A172 (cell line): ENCODE measurements at places on chromosomes 6 and 20. TPM values are rescaled to one million over a fixed set of nuclear protein-coding genes. Genes with fewer than 3 reads are reported as not detected.

PLTP gene
- 2.1 and 3.9 TPM in 2 replicates for total RNA-seq

BMP5 gene
- 0.17 TPM in 1 of 2 replicates, not detected in the other for total RNA-seq

TOX2 gene
- 1.2 and 3.7 TPM in 2 replicates for total RNA-seq

PNLDC1 gene
- not detected in 2 replicates for total RNA-seq

WFDC10B gene
- 0.98 TPM in 1 of 2 replicates, not detected in the other for total RNA-seq

MAPK13 gene
- 0.34 and 0.46 TPM in 2 replicates for total RNA-seq

PRDM13 gene
- not detected in 2 replicates for total RNA-seq

RGS17 gene
- total RNA-seq = 2.9 and 6.5 TPM in 2 replicates

STMND1 gene
- 0.22 TPM in 1 of 2 replicates, not detected in the other for total RNA-seq

HCRTR2 gene
- total RNA-seq = not detected in 2 replicates

- DNase-seq = peak; percentile 40
Observed at GRCh38 chr20:46060301-46060881, 29.4 kb downstream of the NCOA5 start.

DNA sequence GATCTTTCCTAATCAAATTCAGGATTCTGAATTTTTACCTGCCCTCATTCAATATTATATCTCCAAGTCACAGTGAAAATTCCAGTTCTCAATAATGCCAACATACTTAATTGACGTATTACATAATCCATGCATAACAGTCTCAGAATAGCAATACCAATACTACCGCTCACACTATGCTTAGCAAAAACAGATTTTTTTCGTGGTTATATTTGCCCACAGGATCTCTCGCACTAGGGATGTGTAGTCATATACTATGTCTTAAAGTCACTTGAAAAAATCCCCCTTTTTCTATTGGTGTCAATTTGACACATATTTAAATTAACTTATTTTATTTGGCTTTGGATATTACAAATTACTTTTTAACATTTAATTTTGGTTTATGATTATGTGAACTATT lies 323.1 kb upstream of the SLC35B3 start:
- DNase-seq = no peak

DNA sequence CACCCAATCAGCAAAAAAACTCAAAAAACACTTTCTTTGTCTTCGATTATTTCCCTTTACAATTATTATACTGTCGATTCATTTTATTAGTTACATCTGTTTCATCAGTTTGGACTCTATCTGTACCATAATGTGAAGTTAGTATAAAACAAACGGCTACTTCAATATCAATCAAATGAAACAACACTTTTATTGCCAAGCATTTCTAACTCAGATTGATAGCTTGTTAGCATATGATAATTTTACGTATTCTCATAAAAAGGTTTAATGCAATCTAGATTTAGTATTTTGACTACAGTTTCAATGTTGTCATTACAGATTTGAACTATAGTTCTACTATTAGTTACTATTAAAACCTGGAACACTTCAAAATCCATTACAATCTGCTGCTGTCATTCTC lies 149.3 kb downstream of the PTPRK start:
- no peak for DNase-seq

GRCh38 chr6:37555040-37555781 lies 55.5 kb upstream of the CCDC167 start:
- no peak for DNase-seq

GRCh38 chr20:50528804-50529351 lies 18.7 kb downstream of the PTPN1 start:
- no peak for DNase-seq

GRCh38 chr6:130069485-130069884 lies 51.1 kb downstream of the L3MBTL3 start:
- no peak for DNase-seq

GRCh38 chr20:4041748-4042411 lies 26.5 kb upstream of the RNF24 start:
- peak; percentile 99 for DNase-seq

DNA sequence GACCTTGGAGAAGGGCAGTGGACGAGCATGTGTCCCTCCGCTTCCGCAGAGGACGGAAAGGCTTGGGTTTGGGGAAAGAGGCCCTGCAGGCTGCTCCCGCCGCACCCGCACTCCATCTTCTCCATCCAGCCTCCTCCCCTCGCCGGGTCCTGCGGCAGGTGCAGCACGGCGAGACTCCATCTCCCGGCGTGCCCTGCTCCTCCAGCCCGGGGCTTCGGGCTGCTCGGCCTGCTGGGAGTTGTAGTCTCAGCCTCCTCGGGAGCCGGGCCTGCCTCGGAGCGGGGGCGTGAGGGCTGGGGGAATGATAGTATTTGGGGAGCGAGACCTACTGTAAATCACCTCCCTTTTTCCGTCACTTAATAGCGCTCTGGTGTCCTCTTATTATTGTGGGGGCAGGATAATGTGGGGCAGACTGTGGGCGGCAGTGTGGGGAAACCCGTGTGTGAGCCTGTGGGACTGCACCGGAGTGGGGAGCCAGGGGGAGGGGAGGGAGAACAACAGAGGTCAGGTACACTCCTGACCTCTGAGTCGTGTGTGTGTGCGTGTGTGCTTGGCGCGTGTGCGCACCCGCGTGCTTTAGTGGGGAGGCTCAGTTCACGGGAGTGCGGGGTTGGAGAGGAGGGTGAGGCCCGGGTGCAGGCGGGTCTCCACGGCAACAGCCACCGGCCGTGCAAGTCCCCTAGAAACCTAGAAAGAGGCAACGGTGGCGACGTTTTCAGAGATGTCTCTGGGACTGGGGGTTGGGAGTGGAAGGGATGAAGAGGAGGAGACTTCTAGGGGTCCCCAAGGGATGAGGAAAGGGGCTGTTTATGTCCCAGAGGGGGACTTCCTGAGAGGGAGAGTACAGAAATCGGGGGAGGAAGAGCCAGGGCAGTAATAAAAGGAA lies 4.1 kb downstream of the TTBK1 start:
- peak; percentile 14 for DNase-seq

GRCh38 chr6:69105288-69105687 lies 470.2 kb downstream of the ADGRB3 start:
- no peak for DNase-seq

DNA sequence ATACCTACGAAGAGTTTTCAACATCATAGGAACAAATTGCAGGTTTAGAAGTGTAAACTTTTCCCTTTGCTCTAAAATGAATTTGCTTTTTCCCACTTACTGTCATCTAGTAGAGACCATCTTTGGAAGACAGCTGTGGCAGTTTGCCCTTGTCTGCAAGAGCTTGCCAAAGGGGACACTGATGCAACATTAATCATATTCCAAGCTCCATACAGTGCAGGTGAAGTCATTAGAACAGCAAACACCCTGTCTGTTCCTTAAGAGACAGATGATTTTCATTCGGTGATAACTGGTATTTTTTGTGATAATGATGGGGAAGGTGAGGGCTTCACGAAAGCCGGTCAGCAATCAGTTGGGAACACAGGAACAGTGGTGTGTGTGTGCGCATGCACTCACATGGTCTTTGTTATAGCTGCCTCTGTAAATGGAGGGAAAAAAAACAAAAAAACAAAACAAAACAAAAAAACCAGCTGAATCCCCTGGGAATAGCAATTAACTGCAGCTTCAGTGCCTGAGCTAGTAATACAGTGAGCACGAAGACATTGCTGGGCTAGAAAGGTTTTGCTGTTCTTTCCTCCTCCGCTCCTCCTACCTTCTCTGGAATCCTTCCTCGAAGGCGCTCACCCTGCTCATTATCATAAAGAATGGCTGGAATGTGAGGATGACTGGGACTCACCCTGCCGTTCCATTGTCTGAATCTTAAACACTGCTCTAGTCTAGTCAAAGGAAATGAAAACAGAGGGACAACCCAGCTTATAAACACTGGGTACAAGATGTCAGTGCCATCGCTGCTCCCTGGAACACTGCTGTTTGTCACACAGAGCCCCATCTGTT lies 35.2 kb upstream of the KIF13A start:
- peak; percentile 67 for DNase-seq

DNA sequence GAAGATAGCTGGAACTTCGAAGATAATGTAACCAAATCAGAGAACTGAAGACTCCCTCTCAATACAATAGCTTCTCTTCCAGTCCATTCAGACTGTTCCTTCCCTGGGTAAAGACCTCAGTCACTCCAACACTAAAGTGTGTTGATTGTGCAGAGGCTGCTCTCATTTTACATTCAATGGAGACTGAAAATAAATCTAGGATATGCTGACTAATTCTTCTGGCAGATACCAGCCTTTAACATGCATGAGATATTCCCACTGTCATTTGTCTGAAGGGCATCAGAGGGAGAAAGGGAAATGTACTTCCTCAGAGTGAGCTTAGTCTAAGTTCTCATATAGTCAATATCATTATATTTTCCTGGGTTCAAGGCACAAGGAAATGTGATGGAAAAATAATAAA lies 166.4 kb upstream of the IRAK1BP1 start:
- no peak for DNase-seq

DNA sequence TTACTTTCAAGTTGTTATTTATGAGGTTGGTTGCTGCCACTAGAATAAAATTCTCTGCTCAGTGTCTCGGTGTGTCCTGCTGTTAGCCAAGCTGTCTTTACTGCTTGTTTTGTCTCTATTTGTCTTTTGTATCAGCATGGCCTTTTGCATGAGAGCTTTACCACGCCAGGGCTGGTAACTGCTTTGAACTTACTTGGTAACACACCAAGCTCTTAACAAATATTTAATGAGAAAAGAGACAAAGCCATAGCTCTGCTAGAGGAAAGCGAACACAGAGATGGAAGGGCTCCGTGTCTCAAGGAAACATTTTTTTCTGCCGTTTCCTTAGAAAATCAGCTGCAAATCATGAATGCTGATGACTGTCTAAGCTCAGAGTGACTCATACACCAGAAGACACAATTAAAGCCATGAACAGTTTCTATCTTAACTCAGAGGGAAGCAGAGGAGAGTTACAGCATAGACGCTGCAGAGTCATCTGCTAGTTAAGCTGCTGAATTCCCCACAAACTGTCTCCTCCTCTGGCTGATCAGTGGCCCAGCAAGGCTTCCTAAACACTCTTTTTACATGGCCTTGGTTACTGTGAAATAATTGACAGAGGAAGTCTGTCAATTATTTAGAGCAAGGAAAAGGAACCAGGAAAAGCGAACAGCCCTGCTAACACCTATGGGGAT lies 44.8 kb downstream of the AGPAT4 start:
- DNase-seq = peak; percentile 86

DNA sequence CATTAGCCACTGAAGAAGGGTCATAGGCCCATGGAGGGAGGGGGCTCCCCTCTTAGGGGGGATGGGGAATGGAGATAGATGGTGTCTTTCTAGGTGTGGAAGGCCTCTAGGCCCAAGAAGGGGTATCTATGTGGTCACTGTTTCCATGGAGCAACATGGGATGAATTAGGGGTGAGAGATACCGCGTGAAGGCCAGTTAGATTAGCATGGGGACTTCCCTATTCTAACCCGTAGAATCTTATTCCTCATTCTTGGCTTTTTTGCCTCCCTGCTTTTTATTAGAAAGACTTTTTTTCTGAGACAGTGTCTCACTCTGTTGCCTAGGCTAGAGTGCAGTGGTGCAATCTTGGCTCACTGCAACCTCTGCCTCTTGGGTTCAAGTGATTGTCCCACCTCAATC lies 3.2 kb downstream of the RAB44 start:
- no peak for DNase-seq

DNA sequence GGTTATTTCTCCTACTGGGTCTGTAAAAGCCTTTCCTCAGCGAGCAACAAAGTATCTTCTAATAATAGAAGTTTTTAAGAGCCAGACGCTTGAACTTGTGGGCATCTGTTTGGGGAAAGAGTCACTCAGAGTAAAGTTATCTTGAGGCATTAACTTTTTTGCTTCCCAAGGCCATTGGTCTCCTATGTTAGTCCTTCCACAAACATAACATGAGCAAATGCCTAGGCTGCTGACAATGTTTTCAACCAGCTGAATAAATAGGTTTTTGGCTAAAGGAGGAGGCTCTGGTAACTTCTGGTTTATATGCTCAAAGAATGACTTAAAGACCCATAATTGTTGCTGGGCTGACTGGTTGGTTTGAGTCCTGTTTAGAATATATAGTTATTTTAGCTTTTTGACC lies 213.5 kb upstream of the SYNCRIP start:
- DNase-seq = no peak
